Thoracic aorta (tissue), 2 donors: ENCODE measurements at places on chromosomes 11 and 22. TPM values are rescaled to one million over a fixed set of nuclear protein-coding genes. Genes with fewer than 3 reads are reported as not detected.

DNA sequence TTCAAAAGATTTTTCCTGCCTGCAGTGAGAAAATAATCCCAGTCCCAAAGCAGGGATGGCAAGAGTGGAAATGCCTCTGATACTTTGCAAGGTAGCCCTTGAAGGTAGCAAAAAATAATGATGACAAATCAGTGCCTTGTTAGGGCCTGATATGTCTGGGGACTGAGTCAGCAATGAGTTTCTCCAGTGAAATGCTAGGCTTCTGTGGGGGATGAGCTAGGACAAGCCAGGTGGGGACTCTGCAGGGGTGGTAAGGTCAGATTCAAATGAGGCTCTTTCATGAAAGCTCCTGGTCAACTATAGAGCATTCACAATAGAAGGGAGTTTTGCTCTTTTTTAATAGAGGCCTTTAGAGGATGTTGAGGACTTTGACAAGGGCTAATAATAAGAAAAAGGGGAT, 77.7 kb downstream of the ME3 start:
- no peak overlapping the region for H3K27ac ChIP-seq
- no peak for DNase-seq
- no peak overlapping the region for H3K4me3 ChIP-seq
- H3K36me3 ChIP-seq, result no peaks in the 10 kb centered on the region

GRCh38 chr11:99693941-99694492, 673.3 kb downstream of the CNTN5 start:
- DNase-seq, result no peak
- no peaks in the 10 kb centered on the region for H3K27me3 ChIP-seq
- peaks cover 15% of the 10 kb centered on the region for H3K4me1 ChIP-seq
- H3K27ac ChIP-seq, result no peak overlapping the region

DNA sequence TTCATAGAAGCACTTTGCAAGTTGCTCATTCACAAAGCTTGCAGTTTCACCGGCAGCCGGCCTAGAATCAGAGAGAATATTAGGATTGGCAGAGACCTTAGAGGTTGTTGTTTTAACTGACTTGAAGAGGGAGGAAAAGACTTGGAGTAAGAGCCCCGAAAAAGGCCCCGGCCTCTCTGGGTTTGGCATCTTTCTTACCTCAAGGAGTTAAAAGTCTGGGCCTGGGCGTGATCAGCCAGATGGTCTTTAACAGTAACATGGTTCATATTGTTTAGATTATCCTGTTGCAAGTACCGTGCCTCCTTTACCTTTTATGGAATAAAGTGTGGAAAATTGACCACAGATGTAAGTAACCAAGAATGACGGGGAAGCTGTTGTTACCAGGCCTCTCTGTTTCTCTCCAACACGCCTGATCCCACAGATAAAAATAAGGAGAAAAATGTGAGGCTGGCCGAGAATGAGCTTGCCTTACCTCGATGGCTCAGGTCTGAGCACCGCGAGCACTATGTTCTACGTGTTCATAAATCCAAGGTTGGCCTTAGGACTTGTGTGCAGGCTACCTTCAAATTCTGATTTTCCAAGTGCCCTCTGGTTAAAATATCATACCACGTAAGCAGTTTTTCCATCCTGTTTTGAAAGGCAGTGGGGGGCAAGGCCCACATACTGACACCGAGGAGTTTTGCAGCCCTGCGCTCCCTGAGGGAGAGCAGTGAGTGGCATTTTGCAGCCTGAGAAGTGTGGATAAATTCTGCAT, 56.4 kb downstream of the PARVA start:
- H3K36me3 ChIP-seq, result peaks cover 4% of the 10 kb centered on the region
- H3K27ac ChIP-seq, result peak overlapping the region; percentile 93
- peak overlapping the region; percentile 3 for H3K4me3 ChIP-seq
- no peak for DNase-seq

- no peaks in the 10 kb centered on the region for H3K36me3 ChIP-seq
- no peak overlapping the region for H3K4me3 ChIP-seq
Observed at GRCh38 chr22:27441706-27442475, 359.7 kb downstream of the MN1 start.

GRCh38 chr22:31239771-31240370, 27.8 kb downstream of the LIMK2 start:
- no peaks in the 10 kb centered on the region for H3K36me3 ChIP-seq
- H3K27ac ChIP-seq, result no peak overlapping the region
- peaks cover 9% of the 10 kb centered on the region for H3K4me1 ChIP-seq
- DNase-seq, result no peak
- H3K27me3 ChIP-seq, result no peaks in the 10 kb centered on the region
- no peak overlapping the region for H3K4me3 ChIP-seq

GRCh38 chr22:27129266-27129665, 471.9 kb downstream of the MIAT start:
- DNase-seq, result no peak
- peaks cover 7% of the 10 kb centered on the region for H3K4me1 ChIP-seq
- no peaks in the 10 kb centered on the region for H3K36me3 ChIP-seq
- no peak overlapping the region for H3K4me3 ChIP-seq
- H3K27me3 ChIP-seq, result no peaks in the 10 kb centered on the region

RTL10 gene
- 11.8 TPM for total RNA-seq

DNA sequence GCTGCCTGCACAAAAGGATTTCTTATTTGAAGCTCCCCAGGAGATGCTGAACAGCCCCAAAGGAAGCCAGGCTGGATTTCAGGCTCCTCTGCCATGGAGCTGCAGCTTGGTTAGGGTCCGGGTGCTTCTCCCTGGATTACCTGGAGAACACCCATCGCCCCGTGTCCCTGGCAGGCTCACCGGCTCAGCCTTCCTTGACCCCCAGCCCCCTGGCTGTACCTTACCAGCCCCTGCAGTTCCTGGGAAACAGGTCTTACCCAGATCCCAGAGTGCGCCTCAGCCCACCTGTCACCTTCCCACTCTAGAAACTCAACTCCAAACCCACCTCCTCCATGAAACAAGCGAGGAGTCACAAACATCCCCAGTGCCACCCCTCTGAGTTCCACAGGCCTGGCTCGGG, 45.3 kb upstream of the CD5 start:
- H3K4me1 ChIP-seq, result peaks cover 7% of the 10 kb centered on the region
- no peaks in the 10 kb centered on the region for H3K27me3 ChIP-seq
- H3K27ac ChIP-seq, result no peak overlapping the region
- no peaks in the 10 kb centered on the region for H3K36me3 ChIP-seq
- no peak for DNase-seq

DNA sequence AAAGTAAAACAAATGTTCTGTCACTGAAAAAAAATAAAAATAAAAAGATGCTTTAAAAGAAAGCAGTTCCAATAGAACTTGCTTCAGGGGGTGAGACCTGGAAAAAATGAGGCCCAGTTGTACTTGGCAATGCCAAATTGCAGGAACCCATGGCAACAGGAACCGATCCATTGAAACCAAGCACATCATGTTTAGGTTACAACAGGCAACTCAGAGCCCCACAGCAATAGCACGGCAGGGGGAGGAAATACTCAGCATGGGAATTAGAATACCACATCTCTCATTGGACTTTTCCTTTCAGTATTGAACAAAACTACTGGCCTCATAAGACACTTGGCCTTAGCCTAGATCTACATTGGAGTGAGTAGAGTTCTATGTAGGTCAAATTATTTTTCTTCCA, 84.3 kb downstream of the MSANTD4 start:
- H3K4me1 ChIP-seq, result no peaks in the 10 kb centered on the region
- H3K4me3 ChIP-seq, result no peak overlapping the region
- DNase-seq, result no peak
- no peaks in the 10 kb centered on the region for H3K36me3 ChIP-seq
- H3K27ac ChIP-seq, result no peak overlapping the region
- H3K27me3 ChIP-seq, result no peaks in the 10 kb centered on the region

- peaks cover 16% of the 10 kb centered on the region for H3K4me1 ChIP-seq
- peaks cover 14% of the 10 kb centered on the region for H3K36me3 ChIP-seq
- H3K4me3 ChIP-seq, result no peak overlapping the region
- peak overlapping the region; percentile 71 for H3K27ac ChIP-seq
Observed at GRCh38 chr22:31683181-31684105, 21.4 kb upstream of the PISD start.

- peaks cover 3% of the 10 kb centered on the region for H3K4me1 ChIP-seq
- H3K27ac ChIP-seq, result no peak overlapping the region
- no peaks in the 10 kb centered on the region for H3K36me3 ChIP-seq
- DNase-seq, result no peak
- H3K4me3 ChIP-seq, result no peak overlapping the region
Observed at GRCh38 chr11:44978961-44979331, 28.3 kb upstream of the TP53I11 start.

OR8A1 gene
- total RNA-seq, result not detected

DNA sequence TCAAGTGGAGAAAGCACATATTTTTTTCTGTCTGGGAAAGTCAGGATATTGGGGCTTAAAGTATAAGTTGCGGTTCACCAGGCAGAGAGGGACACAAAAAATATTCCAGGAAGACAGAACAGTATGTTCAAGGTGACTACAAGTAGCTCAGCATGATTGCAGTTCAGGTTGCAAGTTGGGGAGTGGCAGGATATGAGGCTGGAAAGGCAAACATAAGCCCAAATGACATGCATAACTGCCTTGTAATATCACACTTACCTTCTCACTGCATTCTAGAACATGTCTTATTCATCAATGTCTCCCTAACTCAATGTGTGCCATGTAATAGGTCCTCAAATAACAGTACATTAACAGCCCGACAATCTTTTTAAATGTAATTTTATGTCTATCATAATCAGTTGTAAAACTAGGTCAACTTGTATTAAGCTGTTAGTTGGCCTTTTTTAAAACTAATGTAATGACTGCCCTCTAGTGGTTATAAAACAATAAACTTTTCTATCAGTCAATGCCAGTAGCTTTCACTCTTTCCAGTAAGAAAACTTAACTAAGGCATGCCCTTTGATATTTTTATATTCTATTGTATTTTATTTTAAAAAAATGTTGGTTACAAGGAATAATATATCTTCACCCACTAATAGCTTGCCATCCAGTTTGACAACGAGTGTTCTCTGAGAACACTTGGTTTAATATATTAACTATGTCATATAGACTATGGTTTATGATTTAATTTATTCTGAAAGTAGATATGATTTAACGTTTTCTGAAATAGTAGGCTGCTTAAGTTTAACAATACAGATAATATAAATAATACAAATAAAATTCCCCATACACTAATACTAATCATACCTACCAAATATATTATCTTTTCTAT, 39.4 kb upstream of the CFAP300 start:
- H3K4me1 ChIP-seq, result peaks cover 15% of the 10 kb centered on the region
- H3K4me3 ChIP-seq, result no peak overlapping the region
- DNase-seq, result no peak
- H3K27ac ChIP-seq, result no peak overlapping the region
- no peaks in the 10 kb centered on the region for H3K27me3 ChIP-seq

CLTCL1 gene
- total RNA-seq, result 6.1 TPM

SLC22A9 gene
- total RNA-seq, result not detected

DNA sequence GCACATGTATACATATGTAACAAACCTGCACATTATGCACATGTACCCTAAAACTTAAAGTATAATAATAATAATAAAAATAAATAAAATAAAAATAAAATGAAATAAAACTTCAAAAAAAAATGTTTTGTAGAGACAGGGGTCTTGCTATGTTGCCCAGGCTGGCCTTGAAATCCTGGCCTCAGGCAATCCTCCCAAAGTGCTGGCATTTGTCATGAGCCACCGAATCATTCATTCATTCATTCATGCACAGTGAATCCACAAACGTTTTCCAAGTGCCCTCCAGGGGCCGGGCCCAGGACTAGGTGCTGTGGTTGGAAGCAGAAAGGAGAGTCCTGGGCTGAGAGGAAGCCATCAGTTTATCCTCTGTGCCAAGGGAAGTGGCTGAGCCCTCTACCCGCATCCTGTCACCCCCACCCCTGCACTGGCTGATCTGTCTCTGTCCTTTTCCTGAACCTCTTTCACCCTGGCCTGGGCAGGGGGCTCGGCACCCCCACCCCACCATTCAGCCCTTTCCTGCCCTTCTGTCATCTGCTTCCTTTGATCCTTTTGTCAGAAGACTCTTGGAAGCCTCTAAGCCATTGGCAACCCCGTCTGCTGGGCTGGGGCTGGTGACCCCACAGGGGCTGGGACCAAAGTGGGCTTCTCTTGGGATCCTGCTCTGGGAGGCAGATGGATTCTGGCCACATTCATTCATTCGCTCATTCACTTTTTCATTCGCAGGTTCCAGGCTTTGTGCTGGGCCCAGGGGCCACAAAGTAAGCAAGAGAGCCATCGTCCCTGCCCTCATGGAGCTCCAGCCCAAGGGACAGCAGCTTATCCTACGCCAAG, 84.3 kb downstream of the IGLL1 start:
- H3K36me3 ChIP-seq, result no peaks in the 10 kb centered on the region
- no peak overlapping the region for H3K27ac ChIP-seq
- no peaks in the 10 kb centered on the region for H3K27me3 ChIP-seq
- no peaks in the 10 kb centered on the region for H3K4me1 ChIP-seq

CAPN5 gene
- 20.8 TPM for total RNA-seq

DNA sequence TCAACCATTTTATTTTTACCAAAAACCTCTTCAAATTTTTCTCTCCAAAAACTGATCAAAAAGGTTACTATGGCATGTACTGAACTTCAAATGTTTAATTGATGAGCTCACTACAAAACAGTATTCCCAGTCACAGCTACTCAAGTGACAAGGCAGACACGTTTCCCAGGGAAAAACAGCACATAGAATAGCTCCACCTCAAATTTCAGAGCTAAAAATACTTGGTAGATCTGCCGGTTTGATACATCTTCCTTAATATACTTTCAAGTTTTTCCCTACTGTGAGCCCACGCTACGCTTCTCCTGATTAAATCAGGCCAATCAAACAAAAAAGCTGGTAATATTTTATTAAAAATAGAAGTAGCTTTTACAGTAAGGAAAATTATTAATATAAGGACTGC, 100.4 kb downstream of the EFCAB6 start:
- no peaks in the 10 kb centered on the region for H3K27me3 ChIP-seq
- no peak overlapping the region for H3K4me3 ChIP-seq

- no peaks in the 10 kb centered on the region for H3K27me3 ChIP-seq
- H3K36me3 ChIP-seq, result no peaks in the 10 kb centered on the region
- no peak overlapping the region for H3K27ac ChIP-seq
- no peak for DNase-seq
Observed at GRCh38 chr11:110490886-110491285, 61.1 kb downstream of the FDX1 start.

MB gene
- not detected for total RNA-seq

MPPED2 gene
- 16.0 TPM for total RNA-seq

- no peak overlapping the region for H3K27ac ChIP-seq
- H3K27me3 ChIP-seq, result no peaks in the 10 kb centered on the region
- no peaks in the 10 kb centered on the region for H3K4me1 ChIP-seq
- no peaks in the 10 kb centered on the region for H3K36me3 ChIP-seq
- DNase-seq, result no peak
- H3K4me3 ChIP-seq, result no peak overlapping the region
Observed at GRCh38 chr22:28497188-28497587, 182.5 kb downstream of the TTC28 start.

DNA sequence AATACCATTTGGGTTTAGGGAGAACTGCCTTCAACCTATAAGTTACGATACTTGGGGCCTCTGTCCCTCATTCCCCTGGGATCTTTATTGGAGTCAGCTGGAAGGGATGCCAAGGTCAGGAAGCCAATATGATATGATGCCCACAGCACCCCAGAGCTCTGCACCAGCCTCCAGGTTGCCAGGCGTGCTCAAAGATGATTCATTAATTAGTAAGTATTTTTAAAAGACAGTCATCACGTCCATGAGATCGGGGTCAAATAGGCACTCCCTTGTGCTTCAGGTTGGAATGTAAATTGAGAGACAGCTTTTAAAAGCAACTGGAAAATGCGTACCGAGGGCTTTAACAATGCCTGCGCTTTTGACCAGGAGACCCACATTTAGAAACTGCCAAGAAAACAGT, 57.0 kb upstream of the CD5 start:
- no peaks in the 10 kb centered on the region for H3K36me3 ChIP-seq
- peaks cover 7% of the 10 kb centered on the region for H3K4me1 ChIP-seq
- no peak overlapping the region for H3K27ac ChIP-seq
- no peak overlapping the region for H3K4me3 ChIP-seq
- DNase-seq, result no peak
